ENCODE measurements at places on chromosomes 12 and 14. TPM values are rescaled to one million over a fixed set of nuclear protein-coding genes. Genes with fewer than 3 reads are reported as not detected.

IL22 gene
- total RNA-seq = 5.4 TPM

SPIC gene
- total RNA-seq = not detected

PTPN6 gene
- total RNA-seq = 321 TPM

NRXN3 gene
- total RNA-seq = not detected

KRT71 gene
- total RNA-seq = not detected

DNA sequence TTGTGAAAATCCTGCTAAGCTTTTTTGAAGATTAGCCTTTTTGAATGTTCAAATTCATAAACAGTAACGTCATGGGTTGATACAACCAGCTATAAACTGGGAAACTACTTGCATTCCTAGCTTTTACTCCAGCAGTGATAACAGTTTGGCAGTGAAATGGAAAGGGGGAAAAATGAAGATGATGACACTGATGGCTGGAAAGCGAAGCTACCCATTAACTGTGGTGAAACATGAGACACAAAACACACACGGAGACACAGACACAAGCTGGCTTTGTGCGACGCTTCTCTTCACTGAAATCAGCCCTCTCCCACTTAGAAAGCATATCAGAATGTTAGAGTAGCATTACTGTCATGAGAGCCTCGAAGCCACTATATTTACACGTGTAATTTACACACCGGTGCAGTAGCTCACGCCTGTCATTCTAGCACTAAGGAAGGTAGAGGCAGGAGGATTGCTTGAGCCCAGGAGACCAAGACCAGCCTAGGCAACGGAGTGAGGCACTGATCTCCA, 15.7 kb downstream of the VPS37B start:
- peaks cover 76% of the 10 kb centered on the region for H3K4me1 ChIP-seq
- H3K36me3 ChIP-seq = peaks cover 11% of the 10 kb centered on the region
- H3K27ac ChIP-seq = no peak overlapping the region
- no peak for DNase-seq
- H3K4me3 ChIP-seq = no peak overlapping the region
- H3K27me3 ChIP-seq = peaks cover 26% of the 10 kb centered on the region

DNA sequence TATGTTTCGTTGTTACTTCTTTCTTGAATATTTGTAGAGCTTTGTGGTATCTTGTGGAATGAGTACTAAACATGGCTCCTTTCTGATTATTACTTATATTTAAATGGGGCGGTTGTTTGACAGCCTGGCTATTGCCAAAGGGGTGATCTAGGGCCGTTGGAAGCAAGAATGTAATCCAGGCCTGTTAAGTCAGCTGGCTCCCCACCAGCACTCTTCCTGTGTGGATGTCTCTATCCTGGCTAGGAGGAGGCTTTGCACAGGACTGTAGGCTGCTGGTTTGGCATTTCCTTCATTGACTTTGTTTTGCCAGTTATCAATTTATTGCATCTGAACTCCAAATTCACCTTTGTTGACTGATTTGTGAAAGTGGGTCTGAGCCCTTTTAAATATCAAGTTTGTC, 5.6 kb downstream of the FAM234B start:
- H3K27ac ChIP-seq = no peak overlapping the region
- peaks cover 11% of the 10 kb centered on the region for H3K36me3 ChIP-seq
- no peak for DNase-seq
- H3K4me3 ChIP-seq = no peak overlapping the region

- no peaks in the 10 kb centered on the region for H3K36me3 ChIP-seq
- peaks cover 11% of the 10 kb centered on the region for H3K27me3 ChIP-seq
- no peaks in the 10 kb centered on the region for H3K4me1 ChIP-seq
- no peak overlapping the region for H3K27ac ChIP-seq
- DNase-seq = no peak
Measured at GRCh38 chr12:110993434-110993833, 73.1 kb upstream of the MYL2 start.

- no peak overlapping the region for H3K4me3 ChIP-seq
- no peak for DNase-seq
- H3K4me1 ChIP-seq = peaks cover 26% of the 10 kb centered on the region
- no peak overlapping the region for H3K27ac ChIP-seq
- H3K27me3 ChIP-seq = no peaks in the 10 kb centered on the region
- H3K36me3 ChIP-seq = no peaks in the 10 kb centered on the region
Measured at GRCh38 chr14:100546051-100546443, 41.2 kb downstream of the BEGAIN start.

DNA sequence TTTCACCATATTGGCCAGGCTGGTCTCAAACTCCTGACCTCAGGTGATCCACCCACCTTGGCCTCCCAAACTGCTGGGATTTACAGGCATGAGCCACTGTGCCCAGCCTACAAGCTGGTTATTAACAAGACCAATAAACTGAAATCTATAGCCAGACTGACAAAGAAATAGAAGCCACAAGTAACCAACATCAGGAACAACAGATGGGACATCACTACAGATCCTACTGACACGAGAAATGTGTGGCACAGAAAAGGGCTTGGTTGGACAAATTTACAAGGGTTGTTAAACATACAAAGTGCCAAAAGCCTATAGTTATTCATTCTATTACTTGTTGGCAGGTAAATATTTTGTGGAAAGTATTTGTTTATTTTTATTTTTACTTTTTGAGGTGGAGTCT, 11.6 kb downstream of the MTA1 start:
- no peak overlapping the region for H3K4me3 ChIP-seq
- no peak for DNase-seq
- no peak overlapping the region for H3K27ac ChIP-seq
- H3K27me3 ChIP-seq = no peaks in the 10 kb centered on the region

DNA sequence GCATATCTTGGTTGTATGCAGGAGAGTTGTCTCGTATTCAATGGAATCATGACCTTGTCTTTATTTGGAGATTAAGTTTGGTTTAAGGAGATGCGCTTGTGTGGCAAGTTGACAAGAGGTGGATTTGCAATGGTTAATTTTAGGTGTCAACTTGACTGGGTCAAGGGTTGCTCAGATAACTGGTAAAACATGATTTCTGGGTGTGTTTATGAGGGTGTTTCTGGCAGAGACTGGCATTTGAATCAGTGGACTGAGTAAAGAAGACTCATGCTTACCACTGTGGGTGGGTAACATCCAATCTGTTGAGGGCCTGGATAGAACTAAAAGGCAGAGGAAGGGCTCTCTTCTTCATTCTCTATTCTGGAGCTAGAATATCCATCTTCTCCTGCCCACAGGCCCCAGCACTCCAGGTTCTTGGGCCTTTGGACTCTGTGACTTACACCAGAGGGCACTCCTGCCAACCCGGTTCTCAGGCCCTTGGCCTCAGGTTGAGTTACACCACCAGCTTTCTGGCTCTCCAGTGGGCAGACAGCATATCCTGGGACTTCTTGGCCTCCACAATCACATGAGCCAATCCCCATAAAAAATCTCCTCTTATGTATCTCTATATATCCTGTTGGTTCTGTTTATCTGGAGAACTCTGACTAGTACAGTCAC, 141.5 kb upstream of the ARID2 start:
- no peaks in the 10 kb centered on the region for H3K36me3 ChIP-seq
- no peaks in the 10 kb centered on the region for H3K27me3 ChIP-seq
- H3K4me3 ChIP-seq = no peak overlapping the region
- H3K27ac ChIP-seq = no peak overlapping the region
- no peak for DNase-seq
- no peaks in the 10 kb centered on the region for H3K4me1 ChIP-seq

GRCh38 chr12:47223848-47224213, 144.1 kb upstream of the AMIGO2 start:
- peak overlapping the region; percentile 87 for H3K27ac ChIP-seq
- no peaks in the 10 kb centered on the region for H3K27me3 ChIP-seq
- peaks cover 75% of the 10 kb centered on the region for H3K36me3 ChIP-seq
- DNase-seq = no peak
